Hepatocyte (in vitro differentiated cells): ENCODE measurements at places on chromosomes 7 and 10. TPM values are rescaled to one million over a fixed set of nuclear protein-coding genes. Genes with fewer than 3 reads are reported as not detected.

Gene ASZ1
- polyA plus RNA-seq = 0.10 and 0.28 TPM in 2 replicates

Gene HYAL4
- not detected in 2 replicates for polyA plus RNA-seq

Gene LYZL2
- not detected in 2 replicates for polyA plus RNA-seq

Gene MSMB
- 10.0 and 11.0 TPM in 2 replicates for polyA plus RNA-seq

Gene EVX1
- polyA plus RNA-seq = 0.95 and 1.9 TPM in 2 replicates

Gene LIPM
- polyA plus RNA-seq = not detected in 2 replicates

Gene PTCD1
- 7.0 and 10.8 TPM in 2 replicates for polyA plus RNA-seq

Gene RET
- polyA plus RNA-seq = not detected in 2 replicates

Gene GRK5
- polyA plus RNA-seq = 7.6 and 8.7 TPM in 2 replicates

Gene ZNF316
- polyA plus RNA-seq = 26.7 and 31.8 TPM in 2 replicates

Gene POLD2
- 110 and 120 TPM in 2 replicates for polyA plus RNA-seq

Gene PAX4
- 0.65 and 0.66 TPM in 2 replicates for polyA plus RNA-seq

Gene GCK
- polyA plus RNA-seq = 1.7 TPM in 2 replicates

Gene TMEM273
- 1.9 TPM in 1 of 2 replicates, not detected in the other for polyA plus RNA-seq

Gene REEP3
- 38.8 and 43.1 TPM in 2 replicates for polyA plus RNA-seq
